ENCODE measurements at places on chromosomes 2 and 18. TPM values are rescaled to one million over a fixed set of nuclear protein-coding genes. Genes with fewer than 3 reads are reported as not detected.

The ANKRD30B gene
- not detected for total RNA-seq

The CCDC85A gene
- not detected for total RNA-seq

The MAPK4 gene
- total RNA-seq = not detected

The RGPD4 gene
- 0.16 TPM for total RNA-seq

The ID2 gene
- 272 TPM for total RNA-seq

The CDK5R2 gene
- total RNA-seq = not detected

The NEB gene
- total RNA-seq = 0.30 TPM

The NFATC1 gene
- 89.4 TPM for total RNA-seq

The CCDC195 gene
- not detected for total RNA-seq

The TUBA4B gene
- not detected for total RNA-seq

The SLC23A3 gene
- total RNA-seq = 1.5 TPM

The MEP1B gene
- 0.35 TPM for total RNA-seq

The UGT1A4 gene
- total RNA-seq = not detected
